HAP-1 (cell line): ENCODE measurements at places on chromosomes 6 and 20.

GRCh38 chr6:4281341-4282293 lies 146.2 kb upstream of the ECI2 start:
- DNase-seq, result no peak

DNA sequence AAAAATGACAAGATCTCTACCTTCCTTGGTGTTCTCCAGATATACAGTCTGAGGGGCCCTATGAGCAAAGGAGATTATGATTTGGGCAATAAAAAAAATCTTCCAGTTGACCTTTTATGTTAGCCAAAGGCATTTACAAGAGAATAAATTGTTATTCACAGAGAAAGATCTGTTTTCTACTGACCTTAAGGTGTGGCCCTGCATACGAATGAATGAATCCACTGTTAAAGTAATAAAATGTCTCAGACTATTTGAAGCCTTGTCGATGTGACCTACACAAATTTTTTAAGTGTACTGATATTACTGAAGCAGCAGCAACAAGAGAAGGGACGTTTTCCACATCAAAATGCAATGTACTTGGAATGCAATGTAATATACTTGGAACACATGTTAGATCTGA lies 95.9 kb upstream of the SSTR4 start:
- DNase-seq, result no peak

- no peak for DNase-seq
Measured at GRCh38 chr6:113734982-113735381, 122.2 kb upstream of the MARCKS start.

GRCh38 chr6:6407071-6407741 lies 86.7 kb upstream of the F13A1 start:
- DNase-seq, result no peak

- DNase-seq, result no peak
Measured at GRCh38 chr6:24923885-24924401, 11.8 kb downstream of the RIPOR2 start.

DNA sequence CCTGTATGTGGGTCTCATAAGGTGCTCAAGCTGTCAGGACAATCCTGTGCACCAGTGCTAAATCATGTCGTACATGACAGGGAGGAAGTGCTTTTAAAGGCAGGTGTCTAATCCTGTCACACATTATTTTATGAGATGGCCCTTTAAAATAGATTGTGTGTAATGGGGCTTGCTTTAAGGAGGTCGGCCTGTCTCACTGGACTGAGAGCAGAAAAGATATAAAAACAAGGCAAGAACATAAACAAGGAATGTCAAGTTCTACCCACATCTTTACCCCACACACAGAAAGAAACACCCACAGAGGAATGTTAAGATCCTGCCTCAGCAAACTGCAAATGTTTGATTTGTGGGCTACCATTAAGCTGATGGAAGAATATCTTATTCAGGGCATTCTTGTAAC lies 279.0 kb downstream of the FOXA2 start:
- no peak for DNase-seq

- no peak for DNase-seq
Measured at GRCh38 chr20:10449270-10449669, 14.2 kb downstream of the SLX4IP start.

GRCh38 chr6:31579546-31580437 lies 2.4 kb downstream of the LTB start:
- no peak for DNase-seq

- no peak for DNase-seq
Measured at GRCh38 chr6:107735906-107736635, 88.0 kb downstream of the SCML4 start.

- DNase-seq, result no peak
Measured at GRCh38 chr6:110823146-110823545, 7.9 kb upstream of the CDK19 start.
